ENCODE measurements at places on chromosomes 3 and 15. TPM values are rescaled to one million over a fixed set of nuclear protein-coding genes. Genes with fewer than 3 reads are reported as not detected.
A peak's percentile ranks its signal among the peaks of the same experiment; 100 is the strongest.

DNA sequence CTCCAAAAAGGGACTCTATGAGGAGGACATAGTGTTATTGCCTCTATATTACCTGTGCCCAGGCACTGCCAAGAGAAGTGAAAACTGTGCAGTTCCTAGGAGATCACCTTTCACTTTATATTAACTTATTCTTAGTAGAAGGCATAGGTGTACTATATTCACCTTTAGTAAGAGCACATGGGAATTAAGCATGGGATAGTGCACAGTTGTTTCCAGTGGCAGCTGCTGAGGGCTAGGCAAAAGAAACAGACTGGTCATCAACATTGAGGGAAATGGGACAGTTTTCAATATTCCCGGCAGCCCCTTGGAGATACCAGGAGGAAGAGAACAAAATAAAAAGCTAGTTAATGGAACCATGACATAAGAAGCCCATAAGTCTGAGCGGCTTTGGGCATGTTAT lies 100.9 kb downstream of the PLCL2 start:
- H3K27ac ChIP-seq: no peak overlapping the region
- H3K4me1 ChIP-seq: no peaks in the 10 kb centered on the region
- DNase-seq: no peak
- no peaks in the 10 kb centered on the region for H3K27me3 ChIP-seq

- H3K27ac ChIP-seq: no peak overlapping the region
- peak; percentile 41 for DNase-seq
- H3K27me3 ChIP-seq: no peaks in the 10 kb centered on the region
- H3K4me3 ChIP-seq: no peak overlapping the region
- H3K36me3 ChIP-seq: no peaks in the 10 kb centered on the region
Measured at GRCh38 chr3:99248913-99249312, 347.4 kb upstream of the DCBLD2 start.

DNA sequence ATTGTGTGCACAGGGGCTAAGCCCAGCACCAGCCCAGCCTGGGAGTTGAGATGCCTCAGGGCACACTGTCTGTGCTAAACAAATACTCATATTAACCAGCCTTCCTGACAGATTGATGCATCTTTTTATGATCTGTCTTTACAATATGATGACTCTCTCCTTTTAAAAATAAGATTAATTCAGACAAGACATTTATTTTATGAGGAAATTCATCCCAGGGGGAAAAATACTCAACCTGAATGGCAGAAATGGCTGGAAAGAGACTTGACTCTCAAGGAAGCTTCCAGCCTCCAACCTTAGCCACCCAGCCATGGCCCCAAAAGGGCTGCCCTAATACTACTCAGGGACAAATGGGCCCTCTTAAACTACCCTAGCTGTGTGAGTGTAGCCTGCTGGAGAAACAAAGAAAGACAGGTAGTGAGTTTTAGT lies 46.9 kb downstream of the NOX5 start:
- H3K27me3 ChIP-seq: peaks cover 4% of the 10 kb centered on the region
- no peak for DNase-seq
- no peak overlapping the region for H3K4me3 ChIP-seq
- no peaks in the 10 kb centered on the region for H3K36me3 ChIP-seq
- H3K27ac ChIP-seq: no peak overlapping the region
- H3K4me1 ChIP-seq: peaks cover 3% of the 10 kb centered on the region

- no peak overlapping the region for H3K27ac ChIP-seq
- no peak overlapping the region for H3K4me3 ChIP-seq
- no peak for DNase-seq
- no peaks in the 10 kb centered on the region for H3K27me3 ChIP-seq
Measured at GRCh38 chr3:171340434-171340833, 119.8 kb downstream of the TNIK start.

DNA sequence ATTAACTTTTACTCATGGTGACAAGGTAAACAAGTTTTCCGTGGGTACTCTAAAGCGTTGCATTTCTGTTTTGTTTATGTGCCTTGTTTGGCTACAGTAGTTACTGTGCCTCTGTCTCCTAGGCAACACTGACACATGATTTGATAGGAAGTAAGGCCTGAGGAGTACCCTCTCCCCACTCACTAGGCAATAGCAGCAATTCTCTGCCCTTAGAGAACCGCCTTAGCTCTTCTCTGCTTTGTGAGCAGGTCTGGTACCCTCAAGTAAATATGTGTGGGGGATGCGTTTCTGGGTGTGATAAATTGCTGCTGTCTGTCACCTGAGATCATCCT lies at the start of gene IL5RA:
Gene IL5RA, minus strand, starts transcription at position 76 of the 332 bp plus-strand sequence. CDS start 5,390 bp downstream, outside the sequence.
- no peaks in the 10 kb centered on the region for H3K27me3 ChIP-seq
- no peak for DNase-seq
- no peak within 1 kb of the TSS for H3K27ac ChIP-seq
- no peaks in the 10 kb centered on the region for H3K36me3 ChIP-seq
- H3K4me1 ChIP-seq: no peaks in the 10 kb centered on the region

- no peaks in the 10 kb centered on the region for H3K4me1 ChIP-seq
- no peaks in the 10 kb centered on the region for H3K27me3 ChIP-seq
- DNase-seq: peak; percentile 58
- no peaks in the 10 kb centered on the region for H3K36me3 ChIP-seq
- no peak overlapping the region for H3K4me3 ChIP-seq
Measured at GRCh38 chr3:39000008-39000450, 51.7 kb downstream of the SCN11A start.

GRCh38 chr15:69920221-69920620 lies 177.5 kb downstream of the TLE3 start:
- H3K27me3 ChIP-seq: no peaks in the 10 kb centered on the region
- H3K27ac ChIP-seq: no peak overlapping the region

GRCh38 chr15:60576044-60576443 lies 97.1 kb upstream of the ICE2 start:
- no peaks in the 10 kb centered on the region for H3K36me3 ChIP-seq
- no peaks in the 10 kb centered on the region for H3K27me3 ChIP-seq
- peaks cover 2% of the 10 kb centered on the region for H3K4me1 ChIP-seq
- H3K4me3 ChIP-seq: no peak overlapping the region
- H3K27ac ChIP-seq: no peak overlapping the region

GRCh38 chr15:45431511-45431910 lies 53.2 kb upstream of the GATM start:
- no peaks in the 10 kb centered on the region for H3K27me3 ChIP-seq
- no peak overlapping the region for H3K4me3 ChIP-seq
- no peak for DNase-seq

GRCh38 chr3:157412323-157412855 lies 24.3 kb upstream of the PTX3 start:
- peaks cover 3% of the 10 kb centered on the region for H3K4me1 ChIP-seq
- H3K36me3 ChIP-seq: no peaks in the 10 kb centered on the region
- DNase-seq: no peak
- H3K27ac ChIP-seq: no peak overlapping the region
- no peaks in the 10 kb centered on the region for H3K27me3 ChIP-seq

GRCh38 chr3:168330983-168331382 lies 235.3 kb upstream of the GOLIM4 start:
- H3K4me3 ChIP-seq: no peak overlapping the region
- H3K4me1 ChIP-seq: no peaks in the 10 kb centered on the region
- no peaks in the 10 kb centered on the region for H3K36me3 ChIP-seq

- H3K4me3 ChIP-seq: no peak overlapping the region
- no peaks in the 10 kb centered on the region for H3K27me3 ChIP-seq
- H3K27ac ChIP-seq: no peak overlapping the region
- no peak for DNase-seq
Measured at GRCh38 chr3:108208831-108209230, 13.4 kb downstream of the IFT57 start.

DNA sequence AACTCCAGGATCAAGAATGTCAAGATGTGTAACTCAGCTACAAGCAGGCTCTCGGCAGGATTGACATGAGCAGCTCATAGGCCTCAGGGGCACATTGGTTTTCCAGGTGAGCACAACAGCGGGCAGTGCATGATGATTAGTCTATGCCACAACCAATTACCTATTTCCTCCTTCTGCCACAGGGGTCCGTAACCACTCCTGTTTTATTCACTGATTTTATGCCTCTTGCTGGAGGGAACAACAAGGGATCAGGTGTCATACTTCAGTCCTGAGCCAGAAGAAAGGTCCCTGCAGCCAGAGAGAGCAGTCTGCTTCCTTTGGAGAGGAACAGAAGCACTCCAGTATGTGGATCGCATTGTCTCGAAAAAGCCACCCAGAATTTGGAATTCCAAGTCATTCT lies 35.1 kb upstream of the PTPRG start:
- no peaks in the 10 kb centered on the region for H3K4me1 ChIP-seq
- no peak overlapping the region for H3K27ac ChIP-seq
- DNase-seq: no peak
- H3K4me3 ChIP-seq: no peak overlapping the region
- H3K27me3 ChIP-seq: no peaks in the 10 kb centered on the region

DNA sequence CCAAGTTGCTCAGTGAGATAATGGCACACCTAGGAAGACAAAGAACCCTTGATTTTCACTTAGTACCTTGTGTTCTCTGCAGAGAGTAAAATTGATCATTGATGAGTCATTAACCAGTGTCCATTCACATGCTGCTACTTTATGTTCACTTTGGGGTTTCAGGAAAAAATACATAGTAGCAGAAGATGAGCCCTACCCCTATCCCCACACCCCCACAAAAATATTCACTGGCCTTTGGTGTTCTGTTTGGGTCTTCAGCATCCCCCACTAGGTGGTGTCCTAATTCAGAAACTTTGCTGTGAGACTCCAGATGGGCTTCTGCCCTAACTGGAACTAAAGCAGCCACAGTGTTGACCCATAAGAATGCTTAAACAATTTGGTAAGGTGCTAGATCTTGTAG lies 178.8 kb downstream of the KLHL25 start:
- no peaks in the 10 kb centered on the region for H3K36me3 ChIP-seq
- H3K27ac ChIP-seq: peak overlapping the region; percentile 83
- H3K27me3 ChIP-seq: no peaks in the 10 kb centered on the region
- DNase-seq: peak; percentile 50
- H3K4me1 ChIP-seq: peaks cover 23% of the 10 kb centered on the region

DNA sequence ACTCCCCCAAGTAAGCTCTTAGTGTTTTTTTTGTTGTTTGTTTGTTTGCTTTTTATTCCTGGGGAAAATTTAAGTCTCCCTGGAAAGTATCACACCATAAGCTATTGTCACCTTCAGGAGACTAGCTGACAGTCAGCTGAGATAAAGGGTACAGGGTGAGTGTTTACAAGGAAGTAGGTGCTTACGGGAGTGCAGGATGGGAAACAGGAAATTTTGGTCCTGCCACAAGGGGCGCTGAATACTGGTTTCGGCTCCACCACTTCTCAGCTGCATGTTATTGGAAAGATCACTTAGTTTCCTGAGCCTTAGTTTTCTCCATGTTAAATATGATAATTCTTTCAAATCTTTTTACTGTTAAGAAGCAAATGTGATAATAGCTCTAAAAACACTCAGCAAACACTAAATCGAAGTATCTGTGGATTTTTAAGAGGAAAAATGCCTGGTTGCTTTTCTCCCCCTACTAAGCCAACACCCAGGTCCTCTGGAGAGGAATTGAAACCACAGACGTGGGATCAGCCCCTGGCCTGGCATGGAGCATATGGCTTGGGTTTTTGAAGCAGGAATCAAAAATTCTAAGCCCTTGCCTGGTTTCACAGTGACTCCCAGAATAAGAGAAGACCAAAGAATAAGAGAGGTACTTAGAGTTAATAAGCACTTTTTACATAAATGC lies 90.7 kb downstream of the SCN11A start:
- H3K27ac ChIP-seq: no peak overlapping the region
- peak; percentile 20 for DNase-seq
- H3K4me3 ChIP-seq: no peak overlapping the region
- no peaks in the 10 kb centered on the region for H3K36me3 ChIP-seq
- H3K27me3 ChIP-seq: no peaks in the 10 kb centered on the region

GRCh38 chr3:107979538-107979937 lies 111.3 kb downstream of the CD47 start:
- no peaks in the 10 kb centered on the region for H3K27me3 ChIP-seq
- peaks cover 2% of the 10 kb centered on the region for H3K4me1 ChIP-seq
- no peak overlapping the region for H3K27ac ChIP-seq

DNA sequence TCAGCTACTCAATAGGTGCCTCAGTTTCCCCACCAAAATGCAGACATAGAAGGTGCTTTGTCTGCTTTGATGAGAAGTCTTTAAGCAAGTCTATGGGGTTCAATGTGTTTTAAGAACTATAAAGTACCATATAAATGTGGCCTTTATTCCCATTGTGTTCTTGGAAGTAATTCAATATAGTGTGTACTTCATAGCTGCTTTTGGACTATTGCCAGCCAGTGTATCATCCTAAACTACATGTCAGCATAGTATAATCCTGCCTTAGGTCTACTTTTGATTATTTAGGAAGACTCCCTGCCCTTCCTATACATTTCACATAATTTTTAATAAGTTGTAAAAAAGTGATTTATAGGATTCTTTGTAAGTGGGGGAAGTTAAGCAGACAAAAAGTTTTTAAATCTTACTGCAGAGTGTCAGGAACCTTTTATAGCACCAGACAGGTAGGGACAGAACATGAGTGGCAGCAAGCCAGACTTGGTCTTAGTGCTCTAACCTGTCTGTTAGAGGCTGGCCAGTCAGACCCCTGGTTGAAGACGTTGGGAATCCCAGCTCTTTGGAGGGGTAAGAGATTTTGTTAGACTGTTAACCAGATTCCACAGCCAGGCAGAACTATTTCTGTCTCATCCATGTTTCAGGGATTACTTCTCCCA lies 48.4 kb downstream of the MLH1 start:
- peak; percentile 40 for DNase-seq
- H3K4me3 ChIP-seq: no peak overlapping the region
- no peak overlapping the region for H3K27ac ChIP-seq

Gene CLSTN2
- under 0.01 TPM for total RNA-seq

Gene DISP2
- total RNA-seq: 0.26 TPM

Gene GOLGA6L4
- 1.5 TPM for total RNA-seq

Gene MYNN
- 32.7 TPM for total RNA-seq

Gene HRG
- total RNA-seq: not detected

Gene WNT5A
- total RNA-seq: 117 TPM

Gene DUOXA2
- not detected for total RNA-seq
